Immature natural killer cell (primary cell): ENCODE measurements at places on chromosomes 7 and 10.

GRCh38 chr7:25321424-25321823, 93.1 kb upstream of the NPVF start:
- no peak for DNase-seq

- no peak for DNase-seq
Measured at GRCh38 chr7:28722684-28723083, 235.4 kb downstream of the TRIL start.

DNA sequence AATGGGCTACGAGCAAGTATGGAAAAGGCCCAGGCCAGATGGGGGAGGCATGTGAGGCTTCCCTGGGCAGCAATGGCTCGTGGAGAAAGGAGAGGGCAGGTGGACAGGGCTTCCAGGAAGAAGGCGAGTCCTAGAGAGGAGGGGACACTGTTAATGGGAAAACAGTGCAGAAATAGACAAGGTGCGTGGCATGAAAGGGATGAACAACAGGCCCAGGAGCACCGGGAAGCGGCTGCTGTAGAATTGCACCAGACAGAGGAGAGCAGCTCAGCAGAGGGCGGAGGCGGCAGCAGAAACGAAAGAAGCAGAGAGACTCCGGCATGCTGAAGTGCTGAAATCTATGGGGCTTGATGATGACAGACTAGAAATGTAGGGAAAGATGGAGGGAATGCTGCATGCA, 102.1 kb downstream of the PIP4K2A start:
- DNase-seq = no peak

- no peak for DNase-seq
Measured at GRCh38 chr10:64659311-64659710, 1138.1 kb downstream of the REEP3 start.

GRCh38 chr10:132859084-132859855, 73.3 kb upstream of the NKX6-2 start:
- DNase-seq = no peak

DNA sequence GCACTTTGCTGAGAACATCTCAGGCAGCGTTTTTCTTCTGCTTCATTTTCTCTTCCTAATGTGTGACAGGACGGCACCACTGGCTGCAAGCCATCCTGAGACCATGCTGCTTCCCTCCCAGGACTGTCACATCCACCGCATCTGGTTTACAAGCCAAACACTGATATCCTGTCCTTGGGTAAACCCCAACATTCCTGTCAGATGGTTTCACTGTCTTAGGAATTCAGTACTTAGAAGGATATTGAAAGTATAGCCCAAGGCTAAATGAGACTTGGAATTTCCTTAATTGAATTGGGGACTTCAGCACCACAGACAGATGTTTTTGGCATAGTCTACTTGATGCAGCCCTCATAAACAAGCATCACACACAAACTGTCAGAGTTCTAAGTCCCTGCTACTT, 74.2 kb upstream of the PLXNA4 start:
- no peak for DNase-seq

GRCh38 chr10:60878224-60878623, 65.8 kb downstream of the RHOBTB1 start:
- DNase-seq = no peak

DNA sequence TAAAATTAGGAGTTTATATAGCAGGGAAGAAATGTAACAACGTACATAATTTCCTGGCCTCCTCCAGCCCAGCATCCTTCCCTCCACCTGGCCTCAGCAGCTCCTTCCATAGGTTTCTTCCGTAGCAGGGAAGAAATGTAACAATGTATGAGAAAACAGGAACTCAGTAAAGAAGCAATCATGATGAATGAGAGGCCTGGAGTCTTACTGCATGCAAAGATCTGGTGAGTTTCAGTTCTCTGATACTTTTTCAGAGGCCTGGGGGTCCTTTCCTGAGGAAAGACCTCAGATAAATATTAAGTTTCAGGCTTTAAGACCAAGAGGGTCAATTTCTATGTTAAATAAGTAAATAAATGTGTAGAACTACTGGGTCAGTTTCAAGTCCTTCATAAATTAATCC, 155.7 kb upstream of the C7orf33 start:
- DNase-seq = no peak

GRCh38 chr7:7254908-7255307, 72.6 kb downstream of the C1GALT1 start:
- no peak for DNase-seq

DNA sequence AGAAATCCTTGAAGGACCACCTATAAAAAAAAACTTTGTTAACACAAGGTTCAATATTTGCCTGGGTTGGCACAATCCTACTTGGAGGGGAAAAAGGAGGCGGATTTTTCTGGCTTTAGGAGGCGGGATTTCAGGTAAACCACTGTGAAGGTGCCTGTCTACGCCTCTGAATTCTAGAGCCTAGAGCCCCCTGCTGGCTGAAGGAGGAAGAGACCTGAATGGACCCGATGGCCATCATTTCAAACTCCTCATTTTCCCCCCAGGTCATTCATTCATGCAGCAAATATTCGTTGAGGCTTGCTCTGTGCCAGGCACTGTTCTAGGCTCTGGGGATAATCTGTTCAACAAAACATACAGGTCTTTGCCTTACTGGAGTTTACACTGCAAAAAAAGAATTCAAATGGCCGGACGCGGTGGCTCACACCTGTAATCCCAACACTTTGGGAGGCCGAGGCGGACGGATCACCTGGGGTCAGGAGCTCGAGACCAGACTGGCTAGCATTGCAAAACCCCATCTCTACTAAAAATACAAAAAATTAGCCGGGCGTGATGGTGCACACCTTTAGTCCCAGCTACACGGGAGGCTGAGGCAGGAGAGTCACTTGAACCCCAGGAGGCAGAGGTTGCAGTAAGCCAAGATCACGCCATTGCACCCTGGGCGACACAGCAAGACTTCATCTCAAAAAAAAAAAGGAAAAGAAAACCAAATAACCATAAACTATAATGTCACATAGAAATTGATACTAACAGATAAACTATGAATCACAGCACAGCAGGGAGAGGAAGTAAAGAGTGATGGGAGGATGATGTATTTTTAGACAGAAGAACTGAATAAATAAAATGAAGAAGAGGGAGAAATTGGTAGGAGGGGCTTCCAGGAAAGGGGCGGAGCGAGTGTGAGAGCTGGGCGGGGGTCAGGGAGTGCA, 90.1 kb upstream of the NFE2L3 start:
- peak; percentile 55 for DNase-seq
